ENCODE measurements at places on chromosomes 7 and 10.

GRCh38 chr7:26912338-26912737, 47.9 kb upstream of the SKAP2 start:
- DNase-seq, result no peak

DNA sequence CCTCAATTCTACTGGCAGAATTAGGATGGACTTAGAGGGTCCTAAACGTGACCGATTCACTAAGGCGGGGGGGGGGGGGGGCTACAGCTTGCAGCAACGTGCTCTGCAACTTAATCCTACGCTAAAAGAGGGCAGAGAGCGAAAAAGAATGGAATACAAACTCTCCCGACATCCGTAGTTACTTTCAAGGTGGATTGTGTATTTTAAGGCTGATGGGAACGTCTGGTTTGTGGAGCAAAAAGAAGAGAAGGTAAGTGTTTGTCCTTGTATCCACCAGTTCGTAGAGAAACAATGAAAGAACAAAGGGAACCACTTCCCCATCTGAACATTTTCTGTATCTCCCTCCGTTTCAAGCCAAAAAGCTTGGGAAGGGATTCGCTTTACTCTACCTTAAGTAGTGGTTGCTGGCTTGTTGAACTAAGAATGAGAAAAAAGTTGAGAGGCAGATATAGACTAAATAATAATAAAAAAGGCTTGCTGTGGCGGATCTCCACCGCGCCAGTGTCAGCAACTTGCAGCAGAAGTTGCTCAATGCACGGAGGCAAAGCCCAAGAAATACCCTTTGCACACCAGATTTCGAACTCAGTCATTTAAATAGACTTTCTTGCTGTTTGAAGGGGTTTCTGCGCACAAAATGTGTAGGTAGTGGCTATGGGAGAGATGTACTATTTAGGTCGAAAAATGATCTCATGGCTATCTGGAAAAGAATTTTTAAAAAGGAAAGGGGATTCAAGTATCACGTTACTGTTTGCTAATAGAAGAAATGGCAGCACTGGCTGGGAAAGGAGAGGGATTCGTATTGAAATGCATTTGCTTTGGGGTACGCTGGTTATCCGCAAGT, 736 bp downstream of the SKIDA1 start:
- no peak for DNase-seq

- DNase-seq, result no peak
These were observed 24.3 kb downstream of the GRK5 start for GRCh38 chr10:119231654-119232053.

DNA sequence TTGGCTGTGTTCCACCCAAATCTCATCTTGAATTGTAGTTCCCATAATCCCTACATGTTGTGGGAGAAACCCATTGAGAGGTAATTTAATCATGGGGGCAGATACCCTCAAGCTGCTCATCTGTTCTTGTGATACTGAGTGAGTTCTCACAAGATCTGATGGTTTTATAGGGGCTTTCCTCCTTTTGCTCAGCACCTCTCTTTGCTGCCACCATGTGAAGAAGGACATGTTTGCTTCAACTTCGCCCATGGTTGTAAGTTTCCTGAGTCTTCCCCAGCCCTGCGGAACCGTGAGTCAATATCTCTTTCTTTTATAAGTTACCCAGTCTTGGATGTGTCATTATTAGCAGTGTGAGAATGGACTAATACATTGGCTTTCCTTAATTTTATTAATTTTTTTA, 527.8 kb downstream of the MDFIC start:
- no peak for DNase-seq

DNA sequence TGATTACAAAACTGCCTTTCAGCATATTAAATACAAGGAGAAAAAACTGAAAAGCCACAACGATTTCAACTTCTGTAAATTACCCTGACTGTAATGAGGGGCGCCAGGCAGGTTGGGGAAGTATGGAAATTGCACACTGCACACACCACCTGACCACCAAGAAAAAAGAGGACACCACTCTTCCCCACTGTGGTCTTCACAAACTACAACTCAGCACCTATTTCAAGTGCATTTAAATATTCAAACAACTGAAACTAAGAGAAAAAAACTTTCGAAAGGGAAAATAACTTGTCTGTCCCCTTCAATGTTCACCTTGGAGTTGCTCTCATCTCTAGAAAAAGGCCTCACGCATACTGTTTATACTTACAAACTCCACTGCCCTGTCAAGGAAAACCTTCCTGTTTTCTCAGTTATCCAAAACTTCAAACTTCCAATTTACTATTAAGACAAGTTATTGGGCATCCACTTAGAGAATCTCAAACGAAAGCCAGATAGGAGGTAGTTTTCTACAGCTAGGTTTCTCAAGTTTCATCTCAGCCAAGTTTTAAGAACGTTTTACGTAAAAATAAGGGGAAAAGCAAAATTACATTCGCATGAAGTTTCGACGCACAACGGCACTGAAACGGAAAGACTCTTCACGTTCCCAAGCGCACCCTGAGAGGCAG, 1.4 kb downstream of the LARP4B start:
- no peak for DNase-seq

DNA sequence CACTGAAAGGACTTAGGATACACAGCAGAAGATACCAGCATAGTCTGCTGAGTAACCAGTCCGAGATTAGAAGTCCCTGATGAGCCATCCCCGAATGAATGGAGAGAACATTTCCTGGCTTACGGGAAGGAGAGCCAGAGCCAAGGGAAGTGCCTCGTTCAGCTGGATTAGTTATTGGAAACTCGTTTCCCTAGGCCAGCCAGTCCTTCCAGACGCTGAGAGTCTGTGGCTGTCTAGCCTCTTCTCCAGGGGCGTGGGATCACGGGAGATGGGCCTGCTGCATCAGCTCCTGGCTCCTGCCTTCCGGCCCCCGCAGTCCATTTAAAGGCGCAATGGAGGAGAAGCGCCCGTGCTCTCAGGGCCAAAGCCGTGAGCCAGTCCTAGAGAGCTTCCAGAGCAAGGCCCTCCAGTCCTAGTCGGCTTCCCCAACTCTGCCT, 712.8 kb downstream of the PARD3 start:
- no peak for DNase-seq

GRCh38 chr7:116679500-116679899, 7.5 kb downstream of the MET start:
- DNase-seq, result no peak

- DNase-seq, result no peak
These were observed 906.2 kb downstream of the LRMDA start for GRCh38 chr10:76337641-76338040.

GRCh38 chr7:36620166-36620708, 104.1 kb downstream of the AOAH start:
- DNase-seq, result no peak

GRCh38 chr7:69934144-69934903, 336.0 kb downstream of the AUTS2 start:
- DNase-seq, result no peak

GRCh38 chr10:132192076-132192975, 5.6 kb downstream of the DPYSL4 start:
- DNase-seq, result no peak

- DNase-seq, result no peak
These were observed 768 bp upstream of the CPA1 start for GRCh38 chr7:130379532-130379920.

Data from GOT3 (cell line).